ENCODE measurements at places on chromosomes 12 and 14.

DNA sequence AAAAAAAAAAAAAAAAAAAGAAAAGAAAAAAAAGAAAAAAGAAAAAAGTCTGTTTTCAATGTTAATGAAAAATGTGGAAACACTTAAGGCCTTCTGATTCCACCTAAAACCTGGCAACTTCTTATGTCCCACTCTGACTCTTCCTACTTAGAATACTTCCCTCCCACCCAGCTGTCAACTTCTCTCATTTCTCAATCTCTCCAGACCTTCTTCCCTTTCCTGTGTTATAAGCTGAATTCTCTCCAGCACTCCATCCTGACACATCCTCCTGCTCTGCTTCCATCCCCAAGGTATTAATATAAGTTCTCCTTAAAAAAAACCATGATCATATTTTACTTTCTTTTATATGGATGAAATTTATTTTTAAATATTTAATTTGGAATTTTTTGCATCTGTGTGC, 20.3 kb upstream of the TMTC1 start:
- DNase-seq = no peak

DNA sequence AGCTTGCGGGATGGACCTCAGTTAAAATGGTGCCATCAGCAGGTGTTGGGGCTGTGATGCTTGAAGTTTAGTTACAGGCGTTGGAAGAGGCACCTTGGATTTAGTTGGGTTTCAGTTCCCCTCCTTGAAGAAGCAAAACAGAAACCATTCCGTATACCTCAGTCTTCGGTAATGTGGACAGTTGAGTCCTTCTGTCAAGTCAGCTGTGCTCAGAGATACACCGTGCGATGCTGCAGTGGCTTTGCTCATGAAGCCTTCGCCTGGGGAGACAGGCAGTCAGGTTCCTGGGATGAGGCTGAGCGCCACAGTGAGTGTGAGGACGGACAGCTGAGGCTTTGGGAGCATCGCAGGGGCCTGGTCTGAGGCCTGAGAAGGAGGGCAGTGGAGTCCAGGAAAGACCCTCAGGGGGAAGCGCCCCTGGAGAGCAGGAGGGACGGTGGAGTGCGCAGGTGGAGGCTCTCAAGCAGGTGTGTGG, 7.4 kb downstream of the RAN start:
- no peak for DNase-seq

- no peak for DNase-seq
Observed at GRCh38 chr12:63980211-63980610, 135.7 kb downstream of the SRGAP1 start.

GRCh38 chr12:12032851-12033797, 37.6 kb upstream of the BCL2L14 start:
- DNase-seq = peak; percentile 68

DNA sequence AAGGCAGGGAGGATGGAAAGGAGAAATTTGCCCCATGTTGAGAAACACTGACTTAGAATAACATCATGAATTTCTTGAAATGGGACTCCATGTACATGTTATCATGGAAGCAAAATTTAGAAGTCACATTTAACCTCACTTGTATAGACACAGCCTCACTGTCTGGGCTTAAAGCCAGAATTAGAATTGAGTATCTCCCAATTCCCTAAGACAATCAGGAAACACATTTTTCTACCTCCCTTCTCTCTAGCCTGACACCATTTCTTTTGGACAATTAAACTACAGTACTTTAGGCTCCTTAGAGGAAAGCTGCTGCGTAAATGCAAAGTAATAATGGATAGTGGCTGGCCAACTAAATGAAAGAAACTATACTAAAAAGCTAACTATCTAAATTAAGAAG, 795.5 kb downstream of the C12orf50 start:
- DNase-seq = no peak

DNA sequence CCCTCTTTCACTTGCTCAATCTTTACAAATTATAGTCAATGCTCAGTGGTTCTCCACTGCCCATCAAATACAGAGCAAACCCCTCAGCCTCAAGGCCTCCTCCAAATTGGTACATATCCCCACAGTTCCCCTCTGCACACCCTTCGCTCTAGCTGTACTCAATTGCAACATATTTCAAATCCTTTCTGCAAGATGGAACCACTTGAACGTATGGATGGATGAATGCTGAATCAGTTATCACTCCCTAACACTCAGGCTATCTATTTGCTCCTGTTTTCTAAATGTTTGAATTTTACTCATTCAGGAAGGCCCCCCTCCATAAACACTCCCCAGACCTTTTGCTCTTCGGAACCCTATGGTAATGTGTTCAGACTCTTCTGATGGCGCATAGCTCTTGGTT, 24.5 kb downstream of the ATG14 start:
- no peak for DNase-seq

DNA sequence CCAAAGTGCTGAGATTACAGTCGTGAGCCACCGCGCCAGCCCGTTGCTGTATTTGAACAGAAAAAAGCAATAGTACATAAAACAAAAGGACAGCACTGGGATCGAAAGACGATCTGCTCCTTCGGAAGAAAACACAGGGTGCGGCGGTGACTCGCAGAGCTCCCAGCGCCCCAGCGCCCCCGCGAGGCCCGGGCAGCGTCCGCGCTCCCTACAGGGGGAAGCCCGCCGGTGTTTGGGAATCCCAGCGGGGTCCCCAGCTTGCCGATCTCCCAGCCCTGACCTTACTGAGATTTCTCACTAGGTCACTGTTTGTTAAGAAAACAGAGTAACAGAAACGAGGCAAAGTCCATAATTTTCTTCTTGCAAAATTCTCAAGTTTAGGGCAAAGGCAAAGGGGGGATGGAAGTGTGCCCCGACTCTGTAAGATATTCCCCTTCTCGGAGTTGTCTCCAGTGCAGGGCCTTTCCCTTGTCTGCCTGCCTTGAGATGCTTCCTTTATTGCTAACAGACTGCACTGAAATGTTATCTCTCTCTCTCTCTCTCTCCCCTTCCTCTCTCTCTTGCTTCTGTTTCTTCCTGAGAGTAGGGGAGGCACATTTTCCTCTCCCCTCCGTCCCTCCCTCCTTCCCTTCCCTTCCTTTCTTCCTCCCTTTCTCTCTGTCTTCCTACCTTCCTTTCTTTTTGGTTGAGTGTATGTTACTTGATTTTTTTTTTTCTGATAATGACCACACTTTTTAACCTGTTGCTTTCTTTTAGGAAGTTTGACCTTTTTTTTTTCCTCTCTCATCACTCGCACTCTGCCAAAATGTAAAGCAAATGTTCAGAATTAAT, 91.9 kb downstream of the TMEM30B start:
- DNase-seq = peak; percentile 16

- no peak for DNase-seq
Observed at GRCh38 chr12:112207397-112207924, 82.1 kb downstream of the TRAFD1 start.

DNA sequence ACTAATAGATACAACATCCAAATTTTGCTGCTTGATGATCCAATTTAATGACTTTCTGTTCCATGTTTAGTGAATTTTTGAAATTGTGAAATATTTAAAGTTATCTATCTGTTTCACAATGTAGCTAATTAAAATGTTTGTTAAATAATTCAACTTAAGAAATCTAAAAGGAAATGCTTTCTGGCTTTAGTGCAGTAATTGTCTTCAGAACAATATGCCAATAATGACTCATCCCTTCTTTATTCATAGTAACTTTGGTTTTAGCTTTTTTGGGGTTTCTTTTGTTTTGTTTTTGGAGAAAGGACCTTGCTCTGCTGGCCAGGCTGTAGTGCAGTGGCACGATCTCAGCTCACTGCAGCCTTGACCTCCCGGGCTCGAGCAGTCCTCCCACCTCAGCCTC, 479.2 kb upstream of the RGS6 start:
- no peak for DNase-seq

DNA sequence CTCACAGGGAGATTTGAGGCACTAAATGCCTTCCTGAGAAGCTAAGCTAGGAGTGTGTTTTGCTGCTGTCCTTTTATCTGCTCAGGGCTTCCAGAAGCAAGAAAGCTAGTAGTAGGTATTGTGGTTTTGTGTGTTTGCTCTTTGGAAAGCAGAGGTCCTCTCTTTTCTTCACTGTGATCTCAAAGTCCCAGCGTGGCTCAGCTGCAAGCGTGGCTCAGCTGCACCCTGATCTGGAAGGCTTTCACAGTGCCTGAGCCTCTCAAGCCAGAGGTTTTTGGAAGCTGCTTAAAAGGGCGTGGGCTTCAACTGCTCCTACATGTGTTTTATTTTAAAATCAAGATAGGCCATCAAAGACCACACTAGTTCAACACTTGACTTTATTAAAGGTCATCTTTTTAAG, 337.4 kb upstream of the RGS6 start:
- no peak for DNase-seq

- no peak for DNase-seq
Observed at GRCh38 chr12:57889500-57889989, 43.0 kb upstream of the CTDSP2 start.

DNA sequence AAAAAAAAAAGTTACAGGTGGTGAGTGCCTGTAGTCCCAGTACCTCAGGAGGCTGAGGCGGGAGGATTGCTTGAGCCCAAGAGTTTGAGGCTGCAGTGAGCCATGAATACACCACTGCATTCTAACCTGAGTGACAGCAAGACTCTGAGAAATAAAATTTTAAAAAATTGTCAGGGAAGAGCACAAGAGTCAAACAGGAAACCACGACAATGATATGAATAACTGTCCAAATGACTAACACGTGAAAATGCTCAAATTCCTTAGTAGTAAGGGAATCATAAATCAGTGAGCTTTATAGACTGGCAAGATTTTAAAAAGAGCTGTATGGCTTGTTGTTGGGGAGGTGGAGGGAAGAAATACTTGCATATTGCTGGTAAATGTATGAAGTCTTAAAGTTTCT, 12.9 kb upstream of the ASPG start:
- no peak for DNase-seq

GRCh38 chr12:43332977-43333640, 218.9 kb downstream of the ADAMTS20 start:
- DNase-seq = no peak

- DNase-seq = no peak
Observed at GRCh38 chr14:90421001-90421631, 24.3 kb downstream of the CALM1 start.

DNA sequence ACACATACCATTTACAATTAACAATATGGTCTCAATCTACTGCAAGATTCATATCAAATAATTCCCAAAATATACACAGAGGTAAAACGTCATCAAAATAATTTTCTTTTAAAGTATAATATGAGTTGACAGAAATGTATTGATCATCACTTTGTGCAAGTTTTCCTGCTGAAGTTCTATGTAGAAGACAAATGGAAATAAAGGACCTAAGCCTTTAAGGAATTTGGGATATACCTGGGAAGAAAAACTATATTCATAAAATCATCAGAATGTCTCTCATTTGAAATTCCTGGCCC, 61.1 kb upstream of the DAAM1 start:
- DNase-seq = no peak

DNA sequence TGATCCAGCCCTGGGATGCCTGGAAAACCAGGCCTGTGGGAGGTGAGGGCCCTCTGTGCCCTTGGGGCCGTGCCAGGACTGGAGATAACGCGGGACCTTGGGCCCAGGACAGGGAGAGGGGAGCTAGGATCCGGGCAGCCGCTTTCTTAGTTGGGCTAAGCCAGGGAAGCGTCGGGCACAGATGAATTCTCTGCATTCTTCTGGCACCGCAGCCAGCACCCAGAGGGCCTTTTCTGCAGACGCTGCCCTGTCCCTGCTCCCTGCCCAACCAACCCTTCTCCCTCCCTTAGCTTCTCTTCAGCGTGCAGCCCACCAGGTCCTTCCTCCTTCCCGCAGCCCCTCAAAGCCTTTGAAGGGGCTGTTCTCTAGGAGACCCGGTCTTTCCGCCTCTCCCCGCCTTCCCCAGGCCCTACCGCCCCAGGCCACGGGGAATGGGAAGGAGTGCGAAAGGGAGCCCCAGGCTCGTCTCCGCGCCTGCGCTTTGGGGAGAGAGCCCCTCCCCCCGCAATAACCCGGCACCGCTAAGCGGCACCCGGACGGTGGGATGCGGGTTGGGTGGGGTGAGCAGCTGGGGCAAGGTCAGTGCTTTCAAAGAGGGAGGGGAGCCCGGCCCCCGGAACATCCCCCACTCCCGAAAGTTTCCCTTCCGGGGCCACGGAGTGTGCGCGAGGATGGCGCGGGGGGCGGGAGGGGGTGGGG, 663 bp downstream of the NCKAP5L start:
- peak; percentile 47 for DNase-seq

DNA sequence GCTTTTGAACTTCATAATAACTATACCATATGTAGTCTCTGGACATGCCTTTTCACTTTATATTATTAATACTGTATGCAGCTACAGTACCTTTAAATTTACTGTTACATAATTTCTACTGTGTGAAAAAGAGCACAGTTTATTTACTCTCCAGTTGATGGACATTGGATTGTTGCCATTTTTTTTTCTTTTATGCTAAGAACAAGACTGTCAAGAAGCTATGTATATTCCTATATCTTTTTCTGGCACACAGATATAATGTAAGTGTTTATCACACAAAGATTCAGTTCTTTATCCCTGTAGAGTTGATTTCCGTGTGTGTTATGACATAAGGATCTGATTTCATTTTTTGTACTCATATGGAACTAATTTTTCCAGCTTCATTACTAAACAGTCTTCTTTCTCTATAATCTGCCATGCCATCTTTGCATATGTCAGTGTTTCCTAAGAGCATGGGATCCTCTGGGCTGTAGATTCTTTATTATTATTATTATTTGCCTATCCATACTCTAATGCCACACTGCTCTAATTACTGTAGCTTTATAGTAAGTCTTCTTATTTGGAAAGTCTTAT, 593.0 kb upstream of the ATP2B1 start:
- DNase-seq = no peak

DNA sequence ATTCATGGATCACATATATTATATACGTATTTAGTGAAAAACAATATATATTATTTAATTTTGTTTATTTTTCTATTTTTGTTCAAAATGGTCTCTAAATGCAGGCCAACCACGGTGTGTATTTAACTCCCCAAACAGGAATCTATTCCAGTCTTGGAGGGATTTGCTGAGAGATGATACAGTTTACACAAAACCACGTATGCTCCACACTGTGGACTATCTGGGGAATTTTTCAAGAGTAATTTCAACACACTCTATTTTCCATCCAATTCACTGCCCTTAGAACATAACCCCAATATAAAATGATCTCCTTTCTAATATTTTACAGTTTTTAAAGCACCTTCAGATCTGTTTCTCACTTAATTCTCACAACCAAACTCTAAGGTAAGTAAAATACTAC, 15.3 kb downstream of the EML1 start:
- DNase-seq = no peak

DNA sequence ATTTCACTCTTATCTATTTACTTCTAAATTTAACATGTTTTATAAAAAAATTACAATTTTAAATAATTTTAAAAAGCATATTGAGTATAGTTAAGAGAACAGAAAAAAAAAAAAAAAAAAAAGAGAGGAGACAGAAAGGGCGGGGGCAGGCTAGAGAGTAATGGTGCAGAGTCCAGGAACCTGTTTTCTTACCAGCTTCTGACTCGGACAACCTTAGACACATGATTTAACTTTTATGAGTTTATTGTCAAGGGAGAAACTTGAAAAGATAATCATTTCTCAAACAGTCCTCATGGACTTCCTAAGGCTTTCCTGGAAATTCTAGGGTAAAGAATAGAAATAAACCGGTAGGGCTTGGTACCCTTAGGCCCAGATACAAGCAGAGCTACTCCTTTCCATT, 84.3 kb downstream of the RPS6KA5 start:
- DNase-seq = no peak
